Activated CD4-positive, alpha-beta T cell treated with anti-CD3 and anti-CD28 coated beads for 24 hours (primary cell): ENCODE measurements at places on chromosomes 3 and 15.

DNA sequence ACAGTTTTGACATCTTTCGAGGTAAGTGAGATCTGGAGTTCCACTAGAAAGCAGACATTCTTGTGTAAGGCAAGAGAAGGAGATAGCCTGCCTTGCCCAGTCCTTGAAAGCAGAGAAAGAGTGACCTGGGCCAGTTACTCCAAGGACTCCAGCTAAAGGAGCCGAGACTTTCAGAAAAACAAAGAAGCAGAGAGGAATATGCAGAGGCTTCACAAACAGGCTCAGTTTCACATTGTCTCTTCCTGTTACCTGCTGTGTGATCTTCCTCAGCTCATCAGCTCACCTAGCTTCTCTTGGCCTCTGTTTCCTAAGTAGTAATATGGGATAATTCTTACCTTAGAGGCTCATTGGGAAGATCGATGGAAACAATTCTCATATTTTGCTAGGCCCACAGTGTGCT, 81.0 kb downstream of the CDC25A start:
- no peak for DNase-seq

DNA sequence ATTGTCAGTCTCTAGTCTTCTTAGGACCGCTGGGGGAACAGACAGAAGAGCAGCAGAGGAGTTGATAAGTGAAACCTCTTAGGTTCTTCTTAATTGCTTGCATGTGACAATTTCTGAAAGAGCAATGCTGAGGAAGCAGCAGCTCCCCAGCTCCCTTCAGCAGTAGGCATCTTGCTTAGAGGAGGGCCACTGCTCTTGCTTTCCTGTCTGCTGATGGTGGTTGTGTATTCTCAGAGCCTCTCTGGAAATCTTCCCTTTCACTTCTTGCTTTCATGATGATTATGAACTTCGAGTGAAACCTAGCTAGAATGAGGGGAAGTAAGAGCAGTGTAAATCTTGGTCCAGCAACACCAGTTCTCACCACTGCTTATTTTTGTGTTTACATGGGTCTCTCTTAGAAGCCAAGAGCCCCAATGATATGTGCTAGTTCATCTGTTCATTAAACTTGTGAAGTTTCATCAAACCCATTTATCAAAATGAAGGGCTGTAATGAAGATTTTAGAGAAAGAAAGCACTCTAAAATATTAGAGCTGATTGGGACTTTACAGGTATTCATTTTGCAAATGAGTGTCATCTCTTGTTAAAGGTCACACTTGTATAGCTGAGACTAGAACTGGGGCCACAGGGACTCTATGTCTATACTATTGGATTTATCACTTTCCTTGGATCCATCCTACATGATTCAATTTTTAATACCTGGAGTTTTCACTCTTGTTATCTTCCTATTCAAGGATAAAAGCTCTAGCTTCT, 246.7 kb downstream of the LPP start:
- no peak for DNase-seq

DNA sequence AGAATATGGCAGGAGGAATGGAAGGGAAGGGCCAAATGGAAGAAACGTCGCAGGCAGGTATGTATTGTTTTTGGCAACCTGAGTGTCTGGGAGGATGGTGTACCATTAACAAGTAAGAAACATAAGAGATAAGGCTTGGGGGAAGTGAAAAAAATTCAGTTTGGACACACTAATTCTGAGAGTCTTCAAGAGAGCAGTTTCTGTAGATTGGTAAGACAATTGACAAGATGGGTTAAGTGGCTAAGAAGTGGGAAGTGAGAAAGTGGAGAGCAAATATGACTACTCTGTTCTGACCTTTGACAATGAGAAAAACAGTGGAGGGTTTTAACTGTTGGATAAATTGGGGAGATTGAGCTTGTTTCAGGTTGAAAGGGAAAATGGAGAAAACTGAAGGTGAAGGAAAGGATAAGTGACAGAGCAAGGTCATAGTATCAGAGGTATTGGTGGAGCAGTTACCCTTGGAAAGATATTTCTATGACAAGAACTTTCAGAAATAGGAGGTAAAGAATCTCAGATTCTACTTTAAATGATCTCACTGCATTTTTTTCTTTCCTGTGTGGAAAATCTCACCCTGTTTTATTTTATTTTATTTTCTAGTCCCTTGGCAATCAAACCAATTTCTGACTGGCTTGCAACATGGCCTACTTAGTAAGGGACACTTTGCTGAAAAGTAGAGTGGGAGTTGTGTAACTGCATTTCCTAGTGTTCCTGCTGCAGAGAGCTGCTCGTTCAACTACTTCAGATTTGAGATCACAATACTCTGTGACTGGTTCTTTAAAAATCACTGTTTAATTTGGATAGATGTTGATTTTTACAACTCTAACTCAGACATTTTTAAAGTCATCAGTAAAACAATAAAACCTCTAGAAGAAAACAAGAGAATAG, 23.1 kb upstream of the GABPB1 start:
- DNase-seq, result no peak

DNA sequence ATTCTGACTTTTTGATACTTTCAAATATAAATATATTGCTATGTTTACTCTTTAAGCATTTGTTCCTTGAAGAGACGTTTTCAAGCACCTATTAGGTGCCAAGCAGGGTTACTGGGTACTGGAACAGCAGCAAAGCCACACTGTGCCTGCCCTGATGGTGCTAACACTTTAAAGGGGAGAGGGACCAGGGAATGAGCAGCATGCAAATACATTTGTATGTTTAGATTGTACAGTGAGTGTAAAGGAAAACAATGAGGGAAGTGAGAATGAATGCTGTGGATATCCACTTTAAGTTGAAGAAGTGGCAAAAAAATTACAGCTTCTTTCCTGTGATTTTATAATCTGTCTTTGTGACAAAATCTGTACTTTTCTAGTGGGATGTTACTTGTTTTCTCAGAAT, 400.2 kb upstream of the ATP11B start:
- DNase-seq, result no peak

- DNase-seq, result no peak
Observed at GRCh38 chr3:105214590-105214989, 152.1 kb upstream of the ALCAM start.

DNA sequence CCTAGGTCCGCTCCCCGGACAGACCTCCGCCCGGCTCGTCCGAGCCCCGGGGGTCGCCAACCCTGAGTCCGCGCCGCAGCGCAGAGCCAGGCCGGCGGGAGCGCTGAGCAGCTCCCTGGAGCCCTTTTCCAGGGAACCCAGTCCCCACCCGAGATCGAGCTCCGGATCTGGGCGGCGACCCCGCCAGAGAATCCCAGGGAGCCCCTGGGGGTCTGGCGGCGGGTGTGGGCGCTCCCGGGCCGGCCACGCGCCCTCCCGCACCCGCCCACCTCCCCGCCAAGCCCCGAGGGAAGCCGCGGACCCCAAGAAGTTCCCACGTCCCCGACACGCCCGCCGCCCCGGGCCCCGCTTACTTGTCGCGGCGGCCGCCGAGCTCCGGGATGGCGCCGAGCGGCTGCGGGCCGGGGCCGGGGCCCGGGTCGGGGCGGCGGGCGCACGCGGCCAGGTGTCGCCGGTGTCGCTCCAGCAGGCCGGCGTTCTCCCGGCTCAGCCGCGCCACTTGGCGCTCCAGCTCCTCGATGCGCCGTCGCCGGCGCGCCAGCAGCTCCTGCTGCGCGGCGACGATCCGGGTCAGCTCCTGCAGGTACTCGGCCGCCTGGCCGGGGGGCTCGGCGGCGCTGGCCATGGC, 137.7 kb downstream of the NUP210 start:
- DNase-seq, result no peak

DNA sequence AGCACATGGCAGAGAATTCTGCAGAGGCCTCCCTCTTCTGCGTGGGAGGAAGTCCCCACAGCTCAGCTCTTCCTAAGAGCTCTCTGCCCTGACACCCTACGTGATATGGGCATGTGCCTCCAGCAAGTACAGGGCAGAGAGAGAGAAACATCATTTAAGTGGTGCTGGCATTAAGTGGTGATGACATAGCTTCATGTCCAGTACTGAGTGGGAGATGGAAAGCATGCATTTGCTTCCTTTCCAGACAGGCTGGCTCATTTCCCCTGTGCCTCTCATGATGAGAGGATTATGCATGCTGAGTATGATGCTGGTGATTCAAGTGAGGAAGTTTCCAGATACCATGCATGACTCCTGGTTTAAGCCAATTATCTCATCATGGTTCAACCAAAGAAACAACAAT, 26.9 kb downstream of the BFSP2 start:
- DNase-seq, result no peak

DNA sequence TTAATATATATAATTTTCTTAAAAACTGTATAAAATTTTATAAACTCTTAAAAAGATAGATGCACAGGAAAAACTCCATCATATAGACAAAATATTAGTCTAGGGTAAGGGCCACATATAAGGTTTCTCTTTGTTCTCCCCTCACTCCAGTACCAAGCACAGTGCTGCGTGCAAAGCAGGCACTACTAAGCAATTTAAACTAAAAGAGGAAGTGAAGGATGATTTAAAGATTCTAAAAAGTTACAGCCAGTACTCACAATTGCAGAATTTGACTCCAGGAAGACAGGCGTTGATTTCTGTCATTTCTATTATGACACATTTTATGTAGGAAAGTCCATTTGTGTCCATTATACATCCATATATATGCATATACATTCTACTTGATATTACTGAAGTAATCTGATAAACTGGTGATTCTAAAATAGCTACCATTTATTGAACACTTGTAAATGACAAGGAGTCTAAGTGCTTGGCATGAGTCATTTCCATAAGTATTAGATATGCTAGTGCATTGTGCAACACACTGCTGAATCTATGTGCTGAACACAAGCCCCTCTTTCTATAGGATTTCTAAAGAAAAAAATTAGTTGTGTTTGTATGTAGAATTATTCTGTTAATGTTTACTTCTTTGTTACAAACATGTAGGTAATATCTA, 785.5 kb upstream of the ARRDC4 start:
- no peak for DNase-seq

- DNase-seq, result no peak
Observed at GRCh38 chr15:90593499-90594158, 63.9 kb downstream of the CRTC3 start.

- no peak for DNase-seq
Observed at GRCh38 chr15:45521596-45522327, 793 bp downstream of the SLC30A4 start.

GRCh38 chr15:64858021-64858575, 16.4 kb downstream of the PLEKHO2 start:
- DNase-seq, result no peak

- no peak for DNase-seq
Observed at GRCh38 chr3:143283432-143284128, 164.0 kb downstream of the CHST2 start.

- no peak for DNase-seq
Observed at GRCh38 chr15:35458176-35458856, 87.6 kb downstream of the DPH6 start.

GRCh38 chr3:44906997-44907396, 32.6 kb downstream of the TGM4 start:
- no peak for DNase-seq

GRCh38 chr15:91915576-91915975, 62.1 kb downstream of the SLCO3A1 start:
- no peak for DNase-seq

DNA sequence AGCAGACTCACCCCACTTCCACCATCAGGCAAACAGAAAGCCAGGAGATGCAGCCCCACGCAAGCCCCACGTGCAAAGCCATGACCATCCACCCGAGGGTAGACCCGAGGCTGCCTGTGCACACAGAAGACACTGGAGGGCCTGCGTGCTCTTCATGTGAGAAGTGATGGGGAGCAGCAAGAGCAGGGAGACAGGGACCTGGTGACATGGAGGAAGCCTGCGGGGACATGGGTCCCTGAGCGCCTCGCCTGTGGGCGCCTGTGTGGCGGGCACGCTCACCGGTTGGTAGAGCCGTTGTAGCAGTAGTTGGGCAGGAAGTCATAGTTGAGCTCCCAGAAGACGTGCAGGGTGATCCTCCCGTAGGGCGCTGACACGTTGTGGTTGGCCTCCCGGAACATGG, 65.0 kb downstream of the NIPA2 start:
- no peak for DNase-seq

DNA sequence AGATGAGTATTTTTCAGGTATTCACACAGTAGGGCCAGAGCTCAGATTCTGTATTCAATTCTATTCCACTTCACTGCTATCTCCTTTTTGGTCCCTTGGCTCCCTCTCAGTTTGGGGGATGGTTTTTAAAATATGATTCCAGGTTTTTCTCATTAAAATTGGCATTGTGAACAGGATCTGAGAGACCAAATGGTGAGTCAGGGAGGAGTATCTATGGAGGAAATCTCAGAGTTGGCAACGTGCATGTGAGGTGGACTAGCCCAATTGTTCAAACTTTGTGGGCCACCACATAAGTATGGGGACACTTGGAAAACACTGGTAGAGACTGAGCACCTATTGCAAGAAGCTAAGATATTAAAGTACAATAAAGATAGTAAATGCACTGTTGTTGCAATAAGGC, 53.9 kb upstream of the TTC14 start:
- no peak for DNase-seq

- DNase-seq, result no peak
Observed at GRCh38 chr15:41939986-41940385, 32.4 kb downstream of the EHD4 start.

- no peak for DNase-seq
Observed at GRCh38 chr3:73409138-73409763, 215.5 kb downstream of the PDZRN3 start.

DNA sequence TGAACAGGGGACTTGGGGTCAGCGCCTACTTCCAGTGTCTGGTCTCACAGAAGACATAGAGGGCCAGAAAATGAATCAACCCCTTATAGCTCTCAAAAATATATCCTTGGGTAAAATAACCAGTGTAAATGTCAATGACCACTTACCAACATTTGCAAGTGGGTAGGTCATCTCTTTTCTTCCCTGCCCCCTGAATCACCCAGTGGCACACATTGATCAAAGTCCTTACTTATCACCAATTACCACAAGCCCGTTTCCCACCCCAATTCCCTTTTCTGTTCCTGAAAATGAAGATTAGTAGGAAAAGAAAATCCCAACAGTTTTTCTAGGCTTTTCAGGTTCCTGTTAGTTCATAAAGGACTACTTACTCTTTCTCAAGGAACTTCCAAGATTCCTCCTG, 70.5 kb upstream of the HEG1 start:
- DNase-seq, result no peak

DNA sequence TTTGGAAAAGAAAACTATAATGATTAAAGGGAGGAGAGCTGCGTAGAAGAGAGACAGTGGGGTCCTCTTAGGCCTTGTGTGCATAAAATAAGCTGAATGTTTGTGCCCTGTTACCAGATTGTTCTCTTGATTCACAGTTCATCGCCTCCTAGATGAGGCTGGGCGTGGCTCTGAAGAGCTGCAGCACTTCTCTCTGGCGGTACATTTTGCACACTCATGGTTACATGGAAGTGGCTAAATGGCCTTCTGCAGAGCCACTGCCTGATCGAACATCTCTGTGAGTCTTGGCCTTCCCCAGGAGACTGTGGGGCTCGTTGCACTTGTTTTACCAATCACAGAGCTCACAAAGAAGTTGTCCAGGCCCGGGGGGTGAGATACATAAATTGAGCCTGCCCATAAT, 208.8 kb downstream of the GABRG3 start:
- DNase-seq, result no peak
